Fibroblast of skin of back (primary cell): ENCODE measurements at places on chromosomes 11 and 22.
A peak's percentile ranks its signal among the peaks of the same experiment; 100 is the strongest.

DNA sequence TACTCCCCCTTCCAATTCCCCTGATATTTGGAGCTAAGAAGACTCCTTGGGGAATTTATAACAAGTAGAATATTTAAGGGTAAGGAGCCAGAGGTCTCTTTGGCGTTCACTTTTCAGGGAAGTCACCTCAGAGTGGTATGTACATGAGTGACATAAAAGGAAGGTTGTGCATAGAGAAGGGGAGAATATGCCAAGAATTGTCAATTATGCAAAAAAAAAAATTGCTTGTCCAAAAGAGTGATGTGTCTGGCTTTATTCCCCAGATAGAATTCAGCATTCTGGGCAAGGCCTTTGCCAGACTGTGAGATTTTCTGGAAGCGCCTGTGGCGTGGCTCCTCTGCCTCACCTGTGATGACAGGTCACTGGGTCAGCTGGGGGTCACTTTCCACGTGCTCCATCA, 170.2 kb downstream of the MIAT start:
- DNase-seq = no peak

- DNase-seq = no peak
These were observed 143.1 kb upstream of the RASSF10 start for GRCh38 chr11:12865863-12866595.

DNA sequence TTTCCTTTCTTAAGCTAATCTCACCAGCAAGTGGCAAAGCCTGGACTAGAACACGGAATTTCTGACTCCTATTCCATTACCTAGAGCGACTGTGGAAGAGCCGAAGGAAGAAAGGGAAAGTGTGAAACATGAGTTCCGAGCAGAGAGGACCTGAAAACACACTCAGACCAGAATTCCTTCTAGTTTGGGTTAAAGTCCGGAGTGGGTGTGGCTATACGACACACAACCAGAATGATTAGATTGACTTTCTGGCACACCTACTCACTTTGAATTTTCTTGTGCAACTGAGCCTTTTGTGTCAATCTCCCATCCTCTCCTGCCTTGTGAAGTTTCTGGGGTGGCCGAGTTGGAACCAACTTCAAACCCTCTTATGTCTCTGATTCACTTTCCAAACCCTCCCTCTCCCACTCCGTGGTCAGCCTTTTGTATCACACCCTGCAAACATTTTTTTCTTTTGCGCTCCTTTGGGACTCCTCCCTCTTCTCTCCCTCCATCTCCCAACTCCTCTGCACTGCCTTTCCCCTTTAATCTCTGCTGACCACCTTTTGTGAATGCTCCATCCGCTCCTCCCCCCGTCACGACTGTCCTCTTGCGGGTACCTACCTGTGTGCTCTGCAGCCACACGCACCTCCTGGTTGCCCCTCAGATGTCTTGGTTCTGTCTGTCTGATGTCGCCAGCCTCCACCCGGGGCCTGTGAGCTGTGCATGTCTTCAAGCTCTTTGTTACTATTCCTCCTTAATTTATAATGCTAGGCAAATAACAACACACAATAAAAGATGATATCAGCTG, 86.3 kb upstream of the BLID start:
- DNase-seq = peak; percentile 88

GRCh38 chr11:6156628-6157359, 13.3 kb downstream of the OR52B2 start:
- DNase-seq = no peak

GRCh38 chr11:69859275-69859934, 40.2 kb upstream of the FGF3 start:
- no peak for DNase-seq

GRCh38 chr11:133239575-133239974, 292.7 kb downstream of the OPCML start:
- no peak for DNase-seq

DNA sequence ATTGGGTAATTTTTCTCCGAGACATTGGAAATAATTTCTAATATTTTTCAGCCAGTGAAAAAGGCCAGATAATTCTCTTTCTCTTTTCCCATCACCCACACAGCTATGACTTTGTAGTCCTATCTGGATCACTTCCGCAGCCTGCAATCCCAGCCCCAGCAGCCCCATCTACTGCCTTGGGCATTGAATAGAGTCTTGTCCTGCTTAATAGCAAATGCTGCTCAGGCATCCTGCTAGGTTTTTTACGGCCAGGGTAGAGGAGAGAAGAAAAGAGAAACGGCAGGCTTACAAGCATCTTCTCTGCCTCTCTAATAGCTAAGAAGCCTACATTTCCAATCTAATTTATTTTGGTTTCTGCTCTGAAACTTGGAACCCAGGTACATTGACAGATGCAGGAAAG, 154.3 kb upstream of the B3GAT1 start:
- no peak for DNase-seq

GRCh38 chr11:119505861-119506260, 82.9 kb upstream of the THY1 start:
- no peak for DNase-seq

DNA sequence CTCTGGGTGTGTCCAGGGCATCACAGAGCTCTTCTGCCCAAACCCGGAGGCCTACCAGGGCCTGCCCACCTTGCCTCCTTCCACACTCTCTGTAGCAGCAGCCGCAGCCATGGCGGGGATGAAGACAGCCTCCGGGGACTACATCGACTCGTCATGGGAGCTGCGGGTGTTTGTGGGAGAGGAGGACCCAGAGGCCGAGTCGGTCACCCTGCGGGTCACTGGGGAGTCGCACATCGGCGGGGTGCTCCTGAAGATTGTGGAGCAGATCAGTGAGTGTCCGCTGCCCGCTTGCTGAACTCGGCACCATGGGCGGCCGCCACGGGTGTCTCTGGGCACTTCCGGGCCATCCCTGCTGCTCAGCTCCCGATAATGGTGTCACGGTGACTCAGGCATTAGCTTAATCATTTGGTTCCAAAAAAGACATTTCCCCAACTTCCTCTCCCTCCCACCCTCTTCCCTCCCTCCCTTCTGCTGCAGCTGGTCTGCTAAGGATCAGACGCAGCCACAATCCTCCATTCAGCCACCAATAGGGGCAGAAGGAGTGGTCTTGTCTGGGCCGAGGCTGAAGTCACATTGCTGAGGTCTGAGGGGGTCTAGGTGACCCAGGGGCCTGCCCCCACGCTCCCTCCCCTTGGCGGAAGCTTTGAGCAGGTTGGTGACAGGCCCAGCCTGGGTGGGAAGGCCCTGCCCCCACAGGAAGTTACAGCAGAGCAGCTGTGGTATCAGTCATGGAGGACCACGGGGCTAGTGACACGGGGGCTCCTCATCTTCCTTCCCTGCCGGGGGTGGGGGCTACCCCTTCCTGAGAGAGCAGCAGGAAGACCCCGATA, 950 bp downstream of the FERMT3 start:
- peak; percentile 85 for DNase-seq

DNA sequence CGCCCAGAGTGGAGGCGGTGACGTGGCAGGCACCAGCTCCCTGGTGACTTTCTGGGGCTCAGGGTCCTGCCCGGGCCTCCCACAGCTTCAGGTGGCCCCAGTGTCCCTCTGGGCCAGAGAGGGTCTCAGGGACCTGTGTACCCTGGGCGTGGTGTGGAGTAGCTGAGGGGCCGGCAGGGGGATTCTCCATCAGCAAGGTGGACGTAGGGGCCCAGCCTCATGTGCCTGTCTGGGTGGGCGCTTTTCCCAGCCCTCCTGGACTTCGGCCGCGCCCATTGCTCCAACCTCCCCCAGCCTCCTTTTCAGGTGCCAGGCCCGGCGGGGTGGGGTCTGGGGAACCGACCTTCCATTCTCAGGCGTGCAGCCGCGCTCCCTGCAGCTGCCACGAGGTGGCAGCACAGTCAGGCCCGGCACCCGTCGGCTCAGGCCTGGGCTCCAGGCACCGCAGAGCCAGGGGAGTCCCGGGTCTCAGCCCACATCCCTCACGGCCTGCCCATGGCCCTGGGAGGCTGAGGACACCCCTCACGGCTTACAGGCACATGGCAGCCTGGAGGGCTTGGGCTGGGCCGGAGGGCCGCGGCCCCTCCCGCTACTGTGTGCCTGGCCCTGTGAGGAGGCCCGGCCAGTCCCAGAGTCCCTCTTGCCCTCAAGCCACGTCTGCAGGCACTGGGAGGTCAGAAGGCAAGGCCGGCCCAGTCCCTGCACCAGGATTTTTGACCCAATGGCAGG, 19.9 kb upstream of the MUC5B start:
- DNase-seq = peak; percentile 22

DNA sequence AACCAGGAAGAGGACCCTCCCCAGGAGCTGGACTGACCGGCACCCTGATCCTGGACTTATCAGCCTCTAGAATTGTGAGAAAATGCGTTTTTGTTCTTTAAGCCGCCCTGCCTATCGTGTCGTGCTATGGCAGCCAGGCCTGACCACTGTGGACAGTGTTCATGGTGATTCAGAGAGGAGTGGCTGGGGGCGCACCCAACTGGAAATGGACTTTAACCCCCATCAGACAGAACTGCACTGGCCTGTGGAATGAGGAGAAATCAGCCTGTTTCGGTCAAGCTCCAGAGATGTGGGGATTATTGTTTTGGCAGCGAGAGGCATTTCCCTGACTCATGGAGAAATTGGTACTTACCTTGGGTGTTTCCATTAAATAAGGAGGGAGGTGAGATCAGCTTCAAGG, 1437.8 kb downstream of the BRD1 start:
- no peak for DNase-seq

DNA sequence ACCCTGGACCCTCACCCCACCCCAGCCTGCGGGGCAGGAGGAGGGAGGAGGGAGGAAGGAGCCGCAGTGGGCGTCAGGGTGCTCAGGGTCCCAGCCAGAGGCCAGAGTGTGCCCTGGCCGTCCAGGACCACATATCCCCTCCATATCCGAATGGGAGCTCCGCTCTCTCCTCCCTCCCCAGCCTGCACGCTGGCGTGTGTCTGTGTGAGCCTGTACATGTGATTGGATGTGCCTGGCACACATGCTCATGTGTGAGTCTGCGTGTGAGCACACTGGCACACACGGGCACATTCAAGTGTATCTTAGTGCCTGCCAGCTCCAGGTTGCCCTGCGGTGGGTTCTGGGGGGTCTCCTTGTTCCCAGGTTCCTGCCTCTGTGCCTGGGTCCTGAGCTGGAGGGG, 8.1 kb downstream of the TSSC4 start:
- DNase-seq = no peak

GRCh38 chr11:9494316-9494715, 33.5 kb downstream of the ZNF143 start:
- DNase-seq = no peak

- no peak for DNase-seq
These were observed 16.4 kb downstream of the EHF start for GRCh38 chr11:34637303-34637702.

GRCh38 chr11:102617466-102618008, 7.6 kb downstream of the MMP20 start:
- DNase-seq = no peak

DNA sequence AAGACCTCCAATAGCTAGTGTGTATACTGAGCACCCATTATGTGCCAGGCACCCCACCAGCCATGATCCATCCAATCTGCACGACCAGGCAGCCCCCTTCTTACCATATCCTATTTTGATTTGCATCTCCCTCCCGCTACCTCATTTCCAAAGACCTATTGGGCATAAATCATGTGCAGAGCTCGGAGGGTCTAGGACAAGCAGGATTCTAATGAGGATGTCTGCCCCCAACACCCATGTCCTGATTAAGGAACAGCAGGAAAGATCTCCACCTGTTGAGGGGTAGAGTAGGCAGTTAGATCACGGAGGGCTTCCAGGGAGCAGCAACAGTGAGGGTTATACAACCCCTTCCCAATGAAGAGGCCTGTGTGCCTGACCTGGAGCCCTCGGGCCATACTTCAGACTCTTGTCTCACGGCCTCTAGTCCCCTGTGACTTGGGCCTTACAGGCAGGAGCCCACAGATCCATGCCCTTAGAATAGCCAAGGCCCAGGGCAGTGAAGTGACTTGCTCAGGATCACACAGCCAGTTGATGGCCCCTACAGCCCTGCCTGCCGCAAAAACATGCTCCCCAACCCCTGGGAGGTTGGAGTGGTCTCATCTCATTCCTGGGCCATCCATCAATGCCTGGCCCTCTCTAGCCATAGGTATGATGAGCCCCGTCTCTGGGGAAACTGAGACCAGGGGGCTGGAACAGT, 3.5 kb downstream of the RAB3IL1 start:
- DNase-seq = no peak

GRCh38 chr11:62001450-62002191, 34.2 kb upstream of the FTH1 start:
- no peak for DNase-seq

- peak; percentile 72 for DNase-seq
These were observed 442.9 kb downstream of the AASDHPPT start for GRCh38 chr11:106520146-106520912.

- DNase-seq = no peak
These were observed 30.4 kb downstream of the TOLLIP start for GRCh38 chr11:1278766-1279673.

- no peak for DNase-seq
These were observed 76.7 kb downstream of the SVIP start for GRCh38 chr11:22752908-22753310.

- no peak for DNase-seq
These were observed 25.0 kb downstream of the SMIM38 start for GRCh38 chr11:69180726-69181125.

DNA sequence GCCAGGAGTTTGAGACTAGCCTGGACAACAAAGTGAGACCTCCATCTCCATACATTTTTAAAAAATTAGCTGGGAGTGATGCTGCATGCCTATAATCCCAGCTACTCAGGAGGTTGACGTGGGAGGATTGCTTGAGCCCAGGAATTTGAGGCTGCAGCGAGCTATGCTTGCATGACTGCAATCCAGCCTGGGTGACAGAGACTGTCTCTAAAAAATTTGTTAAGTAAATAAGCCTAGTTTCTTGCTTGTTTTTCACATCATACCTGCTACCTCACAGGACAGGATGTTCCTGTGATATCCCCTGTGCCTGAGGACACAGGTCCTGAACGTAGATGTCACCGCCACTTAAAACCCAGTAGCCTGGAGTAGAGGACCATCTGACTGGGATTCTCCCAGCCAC, 348.6 kb downstream of the MN1 start:
- DNase-seq = peak; percentile 76

DNA sequence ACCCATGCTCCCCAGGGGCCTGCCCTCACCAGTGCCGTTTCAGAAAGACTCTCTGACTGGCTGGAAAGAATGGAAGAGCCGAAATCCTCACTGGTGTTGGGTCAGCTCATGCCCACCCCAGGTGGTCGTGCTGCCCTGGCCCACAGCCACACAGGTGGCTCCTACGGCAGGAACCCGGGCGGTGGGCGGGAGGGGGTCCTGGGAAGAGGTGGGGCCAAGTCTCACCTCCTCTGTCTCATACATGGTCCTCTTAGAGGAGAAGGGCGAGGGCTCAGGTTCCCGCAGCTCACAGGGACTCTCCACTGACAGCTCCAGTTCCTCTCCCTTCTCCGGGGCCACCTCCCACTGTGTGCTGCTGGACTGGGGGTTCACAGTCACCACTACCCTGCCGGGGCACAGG, 8.2 kb downstream of the ATG2A start:
- no peak for DNase-seq

GRCh38 chr22:20751185-20751851, 22.6 kb upstream of the SERPIND1 start:
- DNase-seq = no peak
